ENCODE measurements at places on chromosomes 4 and X. TPM values are rescaled to one million over a fixed set of nuclear protein-coding genes. Genes with fewer than 3 reads are reported as not detected.

DNA sequence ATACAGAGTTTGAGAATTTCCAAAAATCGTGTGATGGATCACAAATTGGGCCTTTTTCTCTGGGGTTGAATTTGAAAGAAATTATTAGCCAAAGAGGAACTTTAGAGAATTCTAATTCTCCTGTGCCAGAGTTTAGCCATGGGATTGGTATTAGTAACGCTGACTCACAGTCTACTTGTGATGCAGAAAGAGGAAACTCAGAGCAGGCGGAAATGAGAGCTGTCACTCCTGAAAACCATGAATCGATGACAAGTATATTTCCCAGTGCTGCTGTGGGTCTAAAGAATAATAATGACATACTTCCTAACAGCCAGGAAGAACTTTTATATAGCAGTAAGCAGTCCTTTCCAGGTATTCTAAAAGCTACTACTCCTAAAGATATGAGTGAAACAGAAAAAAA lies 64.9 kb downstream of the N4BP2 start:
- peak overlapping the region; percentile 50 for H3K27ac ChIP-seq
- H3K4me3 ChIP-seq: no peak overlapping the region
- H3K4me1 ChIP-seq: peaks cover 32% of the 10 kb centered on the region
- H3K27me3 ChIP-seq: no peaks in the 10 kb centered on the region
- H3K36me3 ChIP-seq: peaks cover 31% of the 10 kb centered on the region

DNA sequence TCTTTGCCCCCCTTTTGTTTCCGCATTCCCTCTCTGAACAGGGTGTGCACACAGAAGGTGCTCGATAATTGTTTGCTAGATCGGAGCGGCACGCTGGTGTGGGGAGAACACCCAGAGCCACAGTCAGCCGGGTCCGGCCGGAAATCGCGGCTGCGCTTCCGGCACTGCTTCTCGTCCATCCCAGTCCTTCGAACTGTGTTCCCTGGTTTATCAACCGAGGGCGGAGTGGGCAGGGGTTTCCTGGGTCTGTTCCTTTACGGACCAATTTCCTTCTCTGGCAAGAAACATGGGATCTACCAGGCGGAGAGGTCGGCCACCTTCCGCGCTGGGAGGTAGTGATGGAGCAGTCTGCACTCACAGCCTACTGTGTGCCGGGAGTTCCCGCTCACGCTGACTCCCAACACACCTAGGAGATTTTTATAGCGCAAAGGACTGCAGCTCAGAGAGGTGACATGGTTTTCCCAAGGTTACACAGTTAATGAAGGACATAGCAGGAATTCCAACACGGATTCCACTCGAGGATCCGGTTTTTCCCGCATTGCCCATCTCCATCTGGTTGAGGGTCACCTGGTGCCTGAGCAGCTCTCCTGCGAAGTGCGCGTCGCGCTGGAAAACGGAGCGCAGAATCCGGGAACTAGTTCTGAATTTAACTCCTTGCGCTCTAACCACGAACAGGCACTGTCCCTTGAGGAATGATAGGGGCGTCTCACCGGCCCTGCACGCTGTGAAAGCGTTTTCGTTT lies 6.8 kb downstream of the MSX1 start:
- DNase-seq: no peak
- peak overlapping the region; percentile 72 for H3K4me3 ChIP-seq
- H3K4me1 ChIP-seq: peaks cover 58% of the 10 kb centered on the region
- peaks cover 7% of the 10 kb centered on the region for H3K36me3 ChIP-seq

GRCh38 chrX:38165023-38165422 lies 55.6 kb downstream of the SRPX start:
- H3K27ac ChIP-seq: no peak overlapping the region
- DNase-seq: no peak
- no peaks in the 10 kb centered on the region for H3K27me3 ChIP-seq
- H3K4me3 ChIP-seq: no peak overlapping the region
- H3K36me3 ChIP-seq: no peaks in the 10 kb centered on the region

DNA sequence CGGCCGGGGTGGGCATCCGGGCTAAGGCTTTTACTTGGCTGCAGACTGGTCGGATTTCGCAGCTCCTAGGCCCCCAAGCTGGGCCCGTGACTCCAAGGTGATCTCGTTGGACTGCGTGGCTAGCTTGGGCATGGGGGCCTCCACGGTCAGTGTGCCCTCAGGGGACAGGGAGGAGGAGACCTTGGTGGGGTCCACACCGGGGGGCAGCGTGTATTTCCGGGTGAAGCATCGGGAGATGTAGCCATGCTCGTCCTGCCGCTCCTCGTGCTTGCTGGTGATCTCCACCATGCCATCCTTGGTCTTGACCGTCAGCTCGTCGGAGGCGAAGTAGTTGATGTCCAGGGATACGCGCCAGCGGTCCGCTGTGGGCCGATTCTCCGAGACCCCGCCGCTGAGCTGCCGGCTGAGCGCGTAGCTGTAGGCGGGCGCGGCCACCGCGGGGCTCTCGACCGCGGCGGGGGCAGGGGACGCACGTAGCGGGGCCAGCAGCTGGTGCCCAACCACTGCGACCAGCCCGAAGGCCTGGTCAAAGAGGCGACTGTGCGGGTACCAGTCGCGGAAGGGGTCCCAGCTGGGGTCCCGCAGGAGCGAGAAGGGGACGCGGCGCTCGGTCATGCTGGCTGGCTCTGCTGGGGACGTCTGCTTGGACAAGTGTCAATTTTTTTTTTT lies 881 bp upstream of the CACNA1F start:
- DNase-seq: no peak
- H3K4me3 ChIP-seq: no peak overlapping the region
- no peaks in the 10 kb centered on the region for H3K27me3 ChIP-seq
- H3K36me3 ChIP-seq: no peaks in the 10 kb centered on the region

- H3K27ac ChIP-seq: no peak overlapping the region
- H3K36me3 ChIP-seq: no peaks in the 10 kb centered on the region
- H3K4me3 ChIP-seq: no peak overlapping the region
- H3K4me1 ChIP-seq: no peaks in the 10 kb centered on the region
- no peaks in the 10 kb centered on the region for H3K27me3 ChIP-seq
- no peak for DNase-seq
These were observed 120.2 kb upstream of the ADGRL3 start for GRCh38 chr4:61079976-61080375.

DNA sequence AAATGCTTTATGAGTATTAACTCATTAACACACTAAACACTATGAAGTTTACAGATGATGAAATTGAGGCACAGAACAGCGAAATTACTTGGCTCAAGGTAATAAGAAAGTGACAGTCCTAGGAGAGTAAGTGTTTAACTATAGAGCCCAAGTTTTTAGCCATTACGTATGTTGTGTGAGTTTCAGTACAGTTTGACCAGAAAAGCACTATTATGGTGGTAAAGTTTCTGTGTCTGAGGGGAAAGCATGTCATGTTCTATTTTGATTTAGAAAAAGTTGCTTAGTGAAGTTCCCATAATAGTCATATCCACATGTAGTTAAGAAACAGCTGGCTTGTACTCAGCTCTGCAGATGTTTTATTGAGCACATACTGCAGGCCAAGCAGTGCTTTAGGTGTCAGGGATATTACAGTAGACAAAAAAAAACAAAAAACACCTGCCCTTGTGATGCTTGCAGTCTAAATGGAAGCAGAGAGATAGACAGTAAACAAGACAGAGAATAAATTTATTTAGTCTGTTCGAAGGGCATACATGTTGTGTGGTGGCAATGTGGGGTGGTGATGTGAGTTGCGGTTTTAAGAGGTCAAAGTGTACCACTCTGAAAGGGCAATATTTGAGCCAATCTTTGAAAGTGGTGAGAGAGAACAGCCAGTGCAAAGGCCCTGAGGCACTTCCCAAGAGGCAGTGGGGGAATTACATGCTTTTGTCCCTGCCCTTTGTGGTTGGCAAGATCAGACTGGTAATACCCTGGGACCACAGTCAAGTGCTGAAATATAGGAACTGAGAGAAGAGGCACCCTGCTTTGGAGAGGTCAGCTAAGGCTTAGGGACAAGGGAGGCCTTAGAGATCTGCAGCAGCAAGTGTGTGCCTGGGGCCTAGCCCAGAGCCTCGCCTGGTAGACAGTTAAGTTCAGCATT lies 6.2 kb downstream of the TMEM131L start:
- DNase-seq: no peak
- H3K27me3 ChIP-seq: no peaks in the 10 kb centered on the region
- H3K27ac ChIP-seq: no peak overlapping the region

DNA sequence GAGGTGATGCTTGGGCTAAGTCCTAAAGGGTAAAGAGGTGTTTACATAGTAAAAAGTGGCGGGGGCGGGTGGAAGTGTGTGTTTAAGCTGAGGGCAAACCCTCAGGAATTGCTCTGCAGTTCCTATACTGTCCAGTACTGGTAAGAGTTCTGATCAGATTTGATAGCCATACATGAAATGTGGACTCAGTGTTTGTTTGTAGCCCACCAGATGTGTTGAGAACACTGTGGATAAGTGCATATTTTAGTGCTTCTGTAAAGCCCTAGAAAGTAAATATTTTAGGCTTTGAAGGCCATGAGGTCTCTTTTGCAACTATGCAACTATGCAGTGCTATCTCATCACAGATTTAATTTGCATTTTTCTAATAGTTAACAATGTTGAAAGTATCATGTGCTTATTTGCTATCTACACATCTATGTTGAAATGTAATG lies 80.7 kb upstream of the EOLA2 start:
- no peaks in the 10 kb centered on the region for H3K36me3 ChIP-seq
- no peak overlapping the region for H3K27ac ChIP-seq
- H3K4me1 ChIP-seq: no peaks in the 10 kb centered on the region
- H3K27me3 ChIP-seq: no peaks in the 10 kb centered on the region

Gene PNMA6A
- total RNA-seq: 4.5 TPM

Gene ZNF182
- total RNA-seq: 8.6 TPM

Gene SERPINA7
- not detected for total RNA-seq

Gene C1QTNF7
- not detected for total RNA-seq

Measured in WTC11 (cell line).